ENCODE measurements at places on chromosomes 3 and 15.

DNA sequence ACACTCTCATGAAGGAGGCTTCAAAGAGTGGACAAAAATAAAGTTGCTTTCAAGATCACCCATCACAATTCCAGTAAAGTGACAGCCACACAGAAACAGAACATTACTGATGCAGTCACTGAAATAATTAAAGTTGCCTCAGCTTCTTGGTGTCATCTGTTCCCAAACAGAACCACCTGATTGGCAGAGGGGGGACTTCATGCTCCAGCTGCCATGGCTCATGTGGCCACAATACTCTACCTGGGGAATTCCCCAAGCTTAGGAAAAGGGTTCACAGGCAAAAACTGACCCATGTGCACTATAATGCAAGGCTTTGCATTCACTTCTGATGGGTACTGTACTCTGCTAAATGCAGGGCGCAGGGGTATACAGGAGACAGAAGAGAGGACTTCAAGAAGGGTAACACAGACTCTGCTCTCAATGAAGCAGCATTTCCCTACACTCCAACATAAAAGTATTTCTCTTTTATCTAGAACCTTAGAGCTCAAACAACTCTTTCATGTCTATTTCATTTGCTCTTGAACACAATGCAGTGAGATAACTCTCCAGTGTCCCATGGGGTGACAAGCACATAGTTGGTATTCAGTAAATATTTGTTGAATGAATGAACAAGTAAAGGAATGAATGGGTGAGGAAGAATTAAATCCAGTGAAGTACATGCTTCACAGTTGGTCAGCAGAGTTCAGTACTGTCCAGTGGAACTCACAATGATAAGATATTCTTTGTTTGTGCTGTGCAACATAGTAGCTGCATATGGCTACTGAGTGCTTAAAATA lies 8.6 kb upstream of the CTNNB1 start:
- no peak for DNase-seq

DNA sequence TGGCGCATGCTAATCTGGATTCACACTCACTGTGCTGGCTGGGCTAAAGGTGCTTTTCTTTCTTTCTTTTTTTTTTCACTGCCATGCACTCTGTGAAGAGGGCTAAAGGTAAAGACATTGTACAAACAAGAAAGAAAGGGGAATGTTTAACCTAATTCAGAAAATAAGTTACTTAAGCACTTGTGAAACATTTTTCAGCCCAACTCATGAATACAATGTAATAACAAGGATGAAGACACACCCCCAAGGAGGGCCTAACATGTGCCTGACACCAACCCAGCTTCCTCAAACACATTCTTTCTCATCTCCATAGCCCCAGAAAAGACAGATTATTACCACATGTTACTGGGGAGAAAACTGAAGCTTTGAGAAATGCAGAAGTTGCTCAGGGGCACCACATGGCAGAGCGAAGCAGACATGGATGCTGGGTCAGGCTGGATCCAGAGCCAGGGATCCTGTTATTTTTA lies 5.7 kb downstream of the STIMATE start:
- DNase-seq, result no peak

DNA sequence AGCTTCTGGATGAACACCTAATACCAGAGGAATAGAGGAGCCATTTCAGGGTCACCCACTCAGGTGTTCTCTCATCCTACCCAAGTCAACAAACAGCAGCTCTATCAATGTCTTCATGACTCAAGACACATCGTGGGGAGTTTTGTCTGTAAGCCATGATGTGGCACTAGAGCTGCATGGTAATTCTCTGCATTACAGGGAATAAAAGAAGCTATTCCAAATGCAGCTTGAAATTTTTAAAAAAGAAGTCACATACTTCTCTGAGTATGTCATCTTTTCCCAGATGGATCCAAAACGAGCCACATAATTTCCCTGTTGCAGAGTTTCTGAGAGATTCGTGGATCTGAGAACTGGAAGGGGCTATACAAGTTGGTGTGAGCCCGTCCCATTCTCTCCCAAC lies 6.1 kb upstream of the THSD4 start:
- DNase-seq, result no peak

GRCh38 chr3:19539518-19540392 lies 391.4 kb downstream of the KCNH8 start:
- DNase-seq, result no peak

- no peak for DNase-seq
These were observed 85.1 kb downstream of the PDCD6IP start for GRCh38 chr3:33883538-33883950.

- no peak for DNase-seq
These were observed 14.3 kb downstream of the KLHL6 start for GRCh38 chr3:183541235-183541655.

DNA sequence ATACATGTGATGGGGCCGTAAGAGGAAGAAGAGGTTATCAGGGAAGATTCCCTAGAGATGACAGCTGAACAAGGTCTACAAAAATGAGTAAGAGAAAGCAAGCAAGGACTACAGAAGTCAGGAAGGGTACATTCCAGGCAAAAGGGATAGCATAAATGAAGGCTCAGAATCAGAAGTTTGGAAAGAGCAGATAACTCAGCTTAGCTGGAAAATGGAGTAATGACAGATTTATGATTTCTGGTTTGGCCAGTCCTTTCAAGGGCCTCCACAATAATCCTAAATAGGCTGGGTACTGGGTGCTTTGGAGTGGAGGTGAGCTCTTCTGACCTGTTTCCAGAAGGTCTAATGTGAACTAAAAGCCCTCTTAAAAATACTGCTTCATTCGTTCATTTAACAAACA lies 110.7 kb downstream of the MYO5A start:
- no peak for DNase-seq

GRCh38 chr15:55819397-55820034 lies 76.6 kb upstream of the PRTG start:
- DNase-seq, result no peak

DNA sequence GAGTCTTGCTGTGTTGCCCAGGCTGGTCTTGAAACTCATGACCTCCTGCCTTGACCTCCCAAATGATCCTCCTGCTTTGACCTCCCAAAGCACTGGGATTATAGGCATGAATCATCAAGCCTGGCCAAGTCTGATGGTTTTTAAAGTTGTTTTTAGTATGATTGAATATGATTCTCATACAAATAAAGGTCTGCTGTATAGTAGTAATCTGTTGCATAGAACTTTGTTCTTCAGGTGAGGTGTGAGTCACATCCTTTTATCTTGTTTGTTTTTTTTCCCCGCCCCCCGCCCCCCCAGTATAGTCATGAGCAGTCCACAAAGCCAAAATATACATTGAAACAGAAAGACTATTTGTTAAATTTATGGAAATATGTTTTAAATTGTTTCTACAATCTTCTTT lies 39.0 kb downstream of the UBE2E2 start:
- DNase-seq, result no peak

GRCh38 chr15:33243393-33243792 lies 48.9 kb upstream of the FMN1 start:
- no peak for DNase-seq

DNA sequence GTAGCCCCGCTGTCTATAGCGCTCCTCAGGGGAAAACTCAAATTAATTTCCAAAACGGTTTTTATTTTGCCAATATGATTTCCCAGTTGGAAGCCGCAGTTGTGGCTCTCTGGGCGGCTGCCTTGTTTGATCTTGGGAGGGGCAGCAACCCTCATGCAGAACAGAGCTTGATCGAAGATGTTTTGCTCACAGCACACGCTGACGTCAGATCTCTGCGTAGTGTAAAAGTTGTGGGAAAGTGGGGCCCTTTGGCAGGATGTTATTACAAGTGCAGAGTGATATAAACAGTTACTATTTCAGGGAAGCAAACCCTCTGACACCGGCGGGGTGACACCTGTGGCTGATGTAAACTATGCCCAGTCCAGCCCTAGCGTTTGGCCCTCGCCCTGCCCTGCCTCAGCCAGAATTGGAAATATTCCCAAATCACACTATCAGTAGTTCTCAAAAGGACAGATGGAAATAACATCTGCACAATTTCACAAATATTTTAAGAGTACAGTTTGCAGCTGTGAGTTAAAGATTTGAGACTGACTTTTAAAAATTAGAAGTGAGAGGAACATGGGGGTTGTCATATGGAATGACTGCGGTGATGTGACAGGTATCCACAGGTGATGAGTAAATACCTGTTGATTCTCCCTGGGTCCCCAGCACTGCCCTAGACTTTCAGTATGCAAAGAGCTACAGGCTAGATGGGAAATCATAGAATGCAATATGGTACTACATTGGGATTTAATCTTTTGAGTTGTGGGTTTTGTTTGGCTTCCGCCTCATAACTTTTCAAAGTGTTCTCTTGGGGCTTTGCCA lies 1.7 kb downstream of the SYNM start:
- DNase-seq, result no peak

DNA sequence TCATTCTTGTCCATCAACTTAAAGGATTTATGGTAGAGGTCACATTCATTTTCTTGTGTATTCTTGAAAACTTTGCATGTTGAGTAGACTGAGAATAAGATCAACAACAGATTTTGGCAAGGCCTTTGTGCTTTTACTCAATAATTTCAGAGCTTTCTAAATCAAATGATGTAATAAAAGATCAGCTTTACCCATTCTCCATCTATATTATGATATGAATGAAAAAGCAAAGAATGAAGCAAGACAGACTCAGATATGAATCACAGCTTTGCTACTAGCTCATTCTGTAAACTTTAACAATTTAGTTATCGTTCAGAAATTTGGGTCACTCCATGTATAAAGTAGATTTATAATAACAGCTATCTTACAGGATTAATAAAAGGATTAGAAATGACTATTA lies 275.8 kb upstream of the ARL6 start:
- no peak for DNase-seq

DNA sequence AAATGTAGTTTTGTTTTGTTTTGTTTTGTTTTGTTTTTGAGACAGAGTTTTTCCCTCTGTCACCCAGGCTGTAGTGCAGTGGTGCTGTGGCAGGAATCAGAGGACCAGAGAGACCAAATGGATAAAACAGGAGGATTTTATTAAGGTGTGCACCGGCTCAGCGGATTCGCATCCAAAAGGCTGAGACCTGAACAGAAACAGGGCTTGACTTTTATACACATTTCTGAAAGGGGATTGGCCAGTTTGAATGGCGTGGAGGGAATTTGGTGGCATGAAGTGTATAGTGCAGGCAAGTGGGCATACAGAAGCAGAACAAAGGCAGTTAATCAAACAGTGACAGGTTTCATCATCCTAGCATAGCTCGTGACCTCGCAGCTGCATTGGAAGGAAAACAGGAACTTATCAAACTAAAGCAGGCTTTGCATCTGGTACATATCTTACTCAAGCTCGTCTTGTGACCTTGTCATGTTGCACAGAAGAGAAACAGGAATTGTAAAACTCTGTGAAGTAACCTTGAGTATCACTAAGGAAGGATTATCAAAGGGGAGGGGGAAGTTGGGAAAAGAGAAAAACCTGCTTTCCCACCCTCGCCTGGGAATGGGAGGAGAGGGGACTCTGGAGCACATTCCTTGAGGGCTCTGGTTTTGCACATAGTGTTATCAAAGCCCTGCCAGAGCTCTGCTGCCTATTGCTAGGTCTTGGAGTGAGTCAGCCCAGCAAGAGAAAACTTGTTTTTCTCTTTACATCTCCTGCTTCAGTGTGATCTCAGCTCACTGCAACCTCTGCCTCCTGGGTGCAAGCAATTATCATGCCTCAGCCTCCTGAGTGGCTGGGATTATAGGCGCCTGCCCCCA lies 38.5 kb downstream of the C3orf62 start:
- no peak for DNase-seq

DNA sequence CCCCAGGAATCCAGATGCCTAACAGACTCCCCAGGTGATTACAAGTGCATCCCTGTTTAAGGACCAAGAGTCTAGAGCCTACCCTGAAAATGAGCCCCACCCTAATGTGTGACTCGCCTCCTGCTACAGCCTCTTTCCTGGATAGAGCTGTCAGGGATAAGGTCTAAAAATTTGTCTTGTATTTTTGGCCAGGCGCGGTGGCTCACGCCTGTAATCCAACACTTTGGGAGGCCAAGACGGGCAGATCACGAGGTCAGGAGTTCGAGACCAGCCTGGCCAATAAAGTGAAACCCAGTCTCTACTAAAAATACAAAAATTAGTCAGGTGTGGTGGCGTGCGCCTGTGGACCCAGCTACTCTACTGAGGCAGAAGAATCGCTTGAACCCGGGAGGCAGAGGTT lies 11.2 kb downstream of the TMC3 start:
- DNase-seq, result no peak

- DNase-seq, result no peak
These were observed 218.8 kb upstream of the CTNNB1 start for GRCh38 chr3:40980467-40980866.

DNA sequence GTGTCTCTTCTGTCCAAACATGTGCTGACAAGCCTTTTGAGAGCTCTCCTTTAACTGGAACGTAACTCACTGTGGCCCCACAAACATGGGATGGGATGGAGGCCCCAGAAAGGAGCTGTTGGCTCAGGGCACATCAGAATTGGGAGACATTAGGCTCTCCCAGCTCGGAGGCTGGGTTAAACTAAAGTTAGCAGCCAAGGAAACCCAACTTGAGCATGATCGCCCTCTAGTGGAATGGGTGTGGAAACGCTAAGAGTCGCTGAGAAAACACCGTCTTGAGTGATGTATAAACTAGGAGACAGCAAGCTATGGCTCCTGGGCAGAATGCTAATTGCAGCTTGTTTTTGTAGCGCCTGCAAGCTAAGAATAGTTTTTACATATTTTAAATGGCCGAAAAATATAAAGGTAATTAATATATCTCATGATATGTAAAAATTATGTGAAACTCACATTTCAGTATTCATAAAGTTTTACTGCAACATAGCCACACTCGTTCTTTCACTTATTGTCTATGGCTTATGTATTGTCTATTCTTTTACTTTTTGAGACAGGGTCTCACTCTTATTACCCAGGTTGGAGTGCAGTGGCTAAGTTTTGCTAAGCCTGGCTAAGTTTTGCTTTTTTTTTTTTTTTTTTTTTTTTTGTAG lies 138.8 kb upstream of the HACD2 start:
- DNase-seq, result peak; percentile 12

GRCh38 chr15:28998511-28998910 lies 112.7 kb downstream of the APBA2 start:
- DNase-seq, result no peak

GRCh38 chr3:42088803-42089530 lies 2.2 kb upstream of the TRAK1 start:
- DNase-seq, result no peak

DNA sequence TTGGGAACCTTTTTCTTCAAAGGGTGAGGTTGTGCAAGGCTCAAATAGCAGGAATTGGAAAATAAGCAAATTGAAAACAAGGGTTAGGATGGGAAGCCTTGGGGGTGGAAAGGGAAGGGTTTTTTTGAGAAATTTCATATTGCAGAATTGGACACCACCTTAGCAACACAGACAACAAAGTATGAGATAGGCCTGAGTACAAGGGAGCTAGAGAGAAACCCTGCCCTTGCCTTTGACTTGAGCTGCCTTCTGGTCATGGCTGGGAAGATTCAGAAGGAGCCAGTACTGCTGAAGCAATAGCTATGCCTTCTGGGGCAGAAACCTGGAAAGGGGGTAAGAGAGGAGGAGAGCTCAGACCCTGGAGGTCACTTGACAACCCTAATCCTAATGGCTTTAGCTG lies 445.6 kb downstream of the ERC2 start:
- no peak for DNase-seq

GRCh38 chr3:30914696-30915095 lies 20.2 kb upstream of the GADL1 start:
- no peak for DNase-seq

Measured in activated gamma-delta T cell treated with anti-CD3 and anti-CD28 coated beads, Interleukin-2, amount 50 U/mL, for 16 hours (primary cell).